ENCODE measurements at places on chromosomes 4 and X. TPM values are rescaled to one million over a fixed set of nuclear protein-coding genes. Genes with fewer than 3 reads are reported as not detected.

- DNase-seq = no peak
These were observed 48.2 kb downstream of the CPLX1 start for GRCh38 chr4:777520-778262.

DNA sequence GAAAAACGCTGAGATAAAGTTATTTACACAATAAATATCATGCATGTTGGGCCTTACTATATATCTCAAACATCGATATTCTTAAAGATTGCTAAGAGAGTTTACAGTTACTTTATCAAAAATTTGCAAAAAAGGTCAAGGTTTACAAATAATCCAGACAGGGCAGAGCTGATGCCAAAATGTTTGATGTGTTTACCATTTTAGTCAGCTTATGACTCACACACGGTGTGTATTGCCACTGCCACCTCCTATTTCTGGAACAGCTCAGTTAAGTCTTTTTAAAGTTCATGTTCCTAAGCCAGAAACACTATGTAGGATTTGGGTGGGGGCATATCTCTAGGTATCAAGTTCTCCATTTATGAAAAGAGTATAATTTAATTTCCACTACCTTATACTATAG lies 580.6 kb downstream of the INPP4B start:
- DNase-seq = no peak

FMR1NB gene
- not detected for total RNA-seq

STIM2 gene
- total RNA-seq = 51.0 TPM

SHISA3 gene
- total RNA-seq = 3.3 TPM

PRICKLE3 gene
- total RNA-seq = 11.9 TPM

POF1B gene
- 1.5 TPM for total RNA-seq
